ENCODE measurements at places on chromosomes 16 and 17.

- DNase-seq = no peak
These were observed 7.5 kb upstream of the AXIN2 start for GRCh38 chr17:65568918-65569317.

GRCh38 chr16:4141604-4142003 lies 25.4 kb upstream of the ADCY9 start:
- no peak for DNase-seq

DNA sequence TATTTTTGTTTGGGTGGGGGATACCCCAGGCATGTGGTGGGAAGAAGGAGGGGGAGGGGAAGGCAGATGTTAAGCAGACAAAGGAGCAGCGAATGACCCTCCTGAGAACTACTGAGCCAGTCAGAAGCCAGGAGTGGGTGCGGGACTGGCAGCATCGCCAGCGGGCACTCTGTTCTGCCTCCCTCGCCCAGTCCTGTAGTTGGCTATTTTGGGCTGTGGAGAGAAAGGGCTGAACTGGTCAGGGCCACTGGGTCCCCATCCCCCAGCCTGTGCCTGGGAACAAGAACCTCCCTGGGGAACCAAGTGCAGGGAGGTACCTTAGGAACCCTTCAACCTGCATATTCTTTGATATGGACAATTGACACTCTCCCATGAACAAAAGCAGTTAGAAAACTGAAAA lies 6.4 kb downstream of the LRRC3C start:
- no peak for DNase-seq

GRCh38 chr16:85607796-85608514 lies 5.2 kb upstream of the GSE1 start:
- DNase-seq = no peak

- DNase-seq = no peak
These were observed 583 bp upstream of the CYLD start for GRCh38 chr16:50741225-50741780.

DNA sequence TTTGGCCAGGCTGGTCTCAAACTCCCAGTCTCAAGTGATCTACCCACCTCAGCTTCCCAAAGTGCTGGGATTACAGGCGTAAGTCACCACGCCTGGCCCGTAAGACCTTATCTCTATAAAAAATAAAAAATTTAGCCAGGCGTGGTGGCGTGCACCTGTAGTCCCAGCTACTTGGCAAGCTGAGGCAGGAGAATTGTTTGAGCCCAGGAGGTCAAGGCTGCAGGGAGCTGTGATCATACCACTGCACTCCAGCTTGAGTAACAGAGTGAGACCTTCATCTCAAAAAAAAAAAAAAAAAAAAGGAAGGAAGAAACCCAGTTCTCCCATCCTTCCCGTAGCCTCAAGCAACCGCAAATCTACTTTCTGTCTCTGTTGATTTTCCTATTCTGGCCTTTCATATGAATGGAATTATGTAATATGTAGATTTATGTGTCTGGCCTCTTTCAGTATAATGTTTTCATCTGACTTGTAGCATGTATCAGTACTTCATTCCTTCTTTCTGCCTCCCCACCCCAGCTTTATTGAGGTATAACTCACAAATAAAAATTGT lies 11.2 kb downstream of the CASC3 start:
- DNase-seq = no peak

- DNase-seq = no peak
These were observed 18.0 kb upstream of the KCNJ18 start for GRCh38 chr17:21674242-21674731.

GRCh38 chr16:64278196-64278595 lies 843.7 kb downstream of the CDH11 start:
- peak; percentile 48 for DNase-seq

GRCh38 chr17:75433218-75433783 lies 23.1 kb upstream of the TMEM94 start:
- no peak for DNase-seq

DNA sequence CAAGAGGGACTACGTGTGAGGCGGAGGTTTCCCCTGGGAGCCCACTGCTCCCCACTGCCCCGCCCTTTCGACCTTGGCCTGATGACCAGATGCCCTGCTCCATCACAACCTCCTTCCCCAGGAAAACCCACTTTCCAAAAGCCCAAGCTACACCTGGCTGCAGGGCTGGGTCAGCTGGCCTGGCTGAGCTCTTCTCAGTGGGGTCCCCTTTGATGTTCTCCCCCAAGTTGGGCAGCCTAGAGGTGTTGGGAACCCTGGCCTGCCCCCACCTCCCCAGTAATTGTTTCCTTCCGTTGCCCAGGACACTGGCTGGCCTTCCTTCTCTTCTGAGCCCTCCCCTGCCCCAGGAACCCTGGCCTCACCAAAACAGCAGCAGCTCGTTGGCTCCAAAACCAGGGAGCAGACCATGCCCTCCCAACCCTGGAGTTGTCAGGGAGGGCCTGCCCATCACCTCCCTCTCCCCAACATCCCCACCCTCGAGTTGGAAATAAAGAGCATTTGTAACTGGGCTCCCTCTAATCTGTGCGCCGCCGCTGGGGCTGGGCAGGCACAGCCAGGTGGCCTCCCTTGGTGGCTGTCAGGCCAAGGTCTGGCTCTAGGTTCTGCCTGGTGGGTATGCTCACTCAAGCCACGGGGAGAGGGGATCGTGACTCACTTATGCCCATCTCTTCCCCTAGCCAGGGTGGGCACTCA lies 1.4 kb downstream of the CLDN9 start:
- DNase-seq = no peak

GRCh38 chr17:75645889-75646637 lies 12.8 kb downstream of the SMIM5 start:
- DNase-seq = no peak

- DNase-seq = no peak
These were observed 21.4 kb downstream of the NTAN1 start for GRCh38 chr16:15034266-15035162.

DNA sequence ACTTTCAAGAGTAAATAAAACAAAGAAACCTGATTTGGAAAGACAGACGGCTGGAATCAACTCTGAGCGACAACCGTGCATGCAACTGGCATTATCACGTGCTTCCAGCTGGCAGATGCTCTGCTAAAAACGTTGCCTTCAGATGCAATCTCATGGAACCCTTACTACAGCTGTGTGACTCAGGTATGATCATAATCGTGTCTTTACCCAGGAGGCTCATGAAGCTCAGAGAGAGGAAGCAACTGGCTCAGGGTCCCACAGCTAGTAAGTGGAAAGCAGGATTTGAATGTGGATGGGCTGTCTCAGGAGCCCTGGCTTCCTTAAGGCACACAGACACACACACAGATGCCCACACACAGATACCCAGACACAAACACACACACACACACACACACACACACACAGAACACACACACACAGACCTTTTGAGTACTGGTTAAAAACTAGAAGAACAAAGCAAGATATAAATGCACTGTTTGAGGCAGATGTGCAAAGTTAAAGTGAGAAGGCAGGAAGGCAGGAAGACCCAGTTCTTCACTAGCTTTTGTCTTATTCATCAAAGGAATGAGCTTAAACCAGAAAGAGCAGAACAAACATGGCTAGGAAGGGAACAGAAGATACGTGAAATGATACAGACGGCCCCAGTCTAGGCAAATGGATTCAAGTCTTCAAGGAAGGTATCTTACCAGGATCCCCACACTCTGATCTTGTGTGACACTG lies 275.2 kb downstream of the MAF start:
- DNase-seq = no peak

DNA sequence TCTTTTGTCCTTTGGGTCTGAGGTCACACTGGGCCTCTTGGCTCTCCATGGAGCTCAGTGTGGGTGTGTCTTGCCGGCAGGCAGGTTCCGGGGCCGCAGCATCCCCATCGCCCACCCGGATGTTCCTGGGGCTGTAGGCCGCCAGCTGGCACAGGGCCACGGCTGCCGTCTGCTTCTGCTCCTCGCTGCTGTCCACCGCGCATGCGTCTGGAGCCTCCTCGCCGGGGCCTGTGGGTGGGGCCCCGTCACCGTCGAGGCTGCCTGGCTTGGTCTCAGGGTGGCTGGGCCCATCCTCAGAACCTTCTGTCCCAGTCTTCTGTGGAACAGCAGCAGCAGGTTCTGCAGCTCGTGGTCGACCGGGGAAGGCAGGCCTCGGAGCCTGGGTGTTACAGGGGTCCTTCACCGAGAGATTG lies 9.6 kb downstream of the ZNF750 start:
- DNase-seq = peak; percentile 10

DNA sequence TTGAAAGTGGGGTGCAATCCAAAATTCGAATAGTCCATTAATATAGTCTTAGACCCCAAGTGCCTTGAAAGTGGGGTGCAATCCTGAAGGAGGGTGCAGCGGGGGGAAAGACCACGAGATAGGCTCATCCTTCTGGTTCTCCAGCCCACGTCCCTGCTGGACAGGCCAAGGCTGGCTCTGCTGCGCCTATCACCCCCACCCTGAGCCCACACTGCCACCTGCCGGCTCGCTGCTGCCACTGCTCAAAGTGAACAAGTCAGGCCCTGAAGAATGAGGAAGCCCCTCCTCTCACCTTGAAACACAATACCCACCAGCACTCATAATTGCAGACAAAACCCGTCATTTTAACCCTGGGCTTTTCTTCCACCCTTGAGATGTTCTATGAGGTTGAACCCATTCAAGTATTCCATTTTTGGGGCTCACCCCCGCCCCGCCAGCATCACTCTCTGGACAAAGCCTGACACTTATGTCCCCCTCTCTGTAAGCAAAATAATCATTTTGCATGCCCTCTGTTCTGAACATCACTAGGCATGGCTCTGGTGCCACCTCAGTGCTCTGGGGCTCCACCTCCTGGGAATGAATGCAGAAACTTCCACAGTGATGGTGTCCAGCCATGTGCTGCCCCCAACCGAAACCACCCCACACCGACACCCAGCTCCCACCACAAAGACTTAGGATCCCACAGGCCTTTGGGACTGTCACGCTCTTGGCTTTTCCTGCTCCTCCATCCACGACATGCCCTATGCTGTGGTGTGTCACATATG lies 56.8 kb downstream of the BEAN1 start:
- peak; percentile 63 for DNase-seq

- DNase-seq = no peak
These were observed 152.7 kb upstream of the CDH11 start for GRCh38 chr16:65274566-65274965.

GRCh38 chr17:37802712-37803416 lies 58.0 kb upstream of the HNF1B start:
- peak; percentile 80 for DNase-seq

GRCh38 chr17:9236286-9237052 lies 215.2 kb downstream of the NTN1 start:
- DNase-seq = no peak

GRCh38 chr17:29930409-29931010 lies 482 bp upstream of the SSH2 start:
- peak; percentile 41 for DNase-seq

- no peak for DNase-seq
These were observed 56.5 kb upstream of the HLF start for GRCh38 chr17:55208078-55208812.
